Activated CD8-positive, alpha-beta memory T cell treated with anti-CD3 and anti-CD28 coated beads, Interleukin-2, amount 50 U/mL, for 48 hours (primary cell): ENCODE measurements at places on chromosomes 11 and 22.

- DNase-seq = no peak
These were observed 327.5 kb upstream of the TENM4 start for GRCh38 chr11:79768343-79768742.

DNA sequence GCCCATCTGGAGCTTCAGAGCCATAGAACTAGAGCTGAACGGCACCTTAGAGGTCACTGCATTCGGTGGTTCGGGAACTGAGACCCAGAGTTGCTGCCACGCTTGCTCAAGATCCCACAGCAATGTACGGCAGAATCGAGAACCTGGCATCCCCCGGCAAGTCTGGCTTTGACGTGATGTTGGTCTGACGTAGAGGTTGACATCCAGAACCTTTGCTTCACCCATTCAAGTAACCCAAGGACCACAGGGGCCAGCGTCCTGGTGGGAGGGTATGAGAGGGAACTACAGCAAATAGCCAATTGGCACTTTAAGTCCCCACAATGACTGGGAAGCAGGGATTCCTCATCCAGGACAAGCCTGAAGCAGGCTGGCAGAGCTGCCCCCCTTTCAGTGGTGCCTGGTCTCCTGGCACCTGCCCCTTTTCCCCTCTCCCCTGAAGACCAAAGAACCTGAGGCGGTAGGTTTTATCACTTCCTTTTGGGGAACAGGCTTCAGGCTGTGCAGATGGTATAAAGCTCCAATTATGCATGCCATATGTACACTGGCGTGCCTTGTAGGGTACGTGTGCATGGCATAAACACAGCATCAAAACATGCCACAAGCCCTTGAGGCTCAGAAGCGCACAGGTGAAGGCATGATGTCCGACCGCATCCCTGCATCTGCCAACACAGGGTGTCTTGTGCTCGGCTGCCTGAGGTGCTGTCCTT, 15.3 kb upstream of the TEF start:
- no peak for DNase-seq

DNA sequence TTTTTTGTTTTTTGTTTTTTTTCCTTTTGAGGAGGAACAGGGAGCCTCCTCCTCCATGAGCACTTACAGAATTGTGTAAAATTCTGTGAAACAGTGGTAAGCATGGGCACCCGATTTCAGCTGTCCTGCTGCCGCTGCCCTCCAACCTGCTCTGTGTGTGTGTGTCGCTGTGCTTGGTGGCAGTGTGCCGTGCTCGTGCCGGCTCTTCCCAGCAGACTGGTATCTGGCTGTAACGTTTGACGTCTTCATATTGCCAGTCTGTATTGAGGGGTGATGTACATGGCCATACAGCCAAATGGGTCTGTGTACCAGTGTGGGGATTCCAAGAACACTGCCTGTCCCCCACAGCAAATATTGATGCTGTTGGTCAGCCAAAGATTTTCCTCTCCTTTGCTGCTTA, 97.1 kb downstream of the CWC15 start:
- no peak for DNase-seq

- no peak for DNase-seq
These were observed 21.4 kb downstream of the TMPRSS6 start for GRCh38 chr22:37088108-37088605.

DNA sequence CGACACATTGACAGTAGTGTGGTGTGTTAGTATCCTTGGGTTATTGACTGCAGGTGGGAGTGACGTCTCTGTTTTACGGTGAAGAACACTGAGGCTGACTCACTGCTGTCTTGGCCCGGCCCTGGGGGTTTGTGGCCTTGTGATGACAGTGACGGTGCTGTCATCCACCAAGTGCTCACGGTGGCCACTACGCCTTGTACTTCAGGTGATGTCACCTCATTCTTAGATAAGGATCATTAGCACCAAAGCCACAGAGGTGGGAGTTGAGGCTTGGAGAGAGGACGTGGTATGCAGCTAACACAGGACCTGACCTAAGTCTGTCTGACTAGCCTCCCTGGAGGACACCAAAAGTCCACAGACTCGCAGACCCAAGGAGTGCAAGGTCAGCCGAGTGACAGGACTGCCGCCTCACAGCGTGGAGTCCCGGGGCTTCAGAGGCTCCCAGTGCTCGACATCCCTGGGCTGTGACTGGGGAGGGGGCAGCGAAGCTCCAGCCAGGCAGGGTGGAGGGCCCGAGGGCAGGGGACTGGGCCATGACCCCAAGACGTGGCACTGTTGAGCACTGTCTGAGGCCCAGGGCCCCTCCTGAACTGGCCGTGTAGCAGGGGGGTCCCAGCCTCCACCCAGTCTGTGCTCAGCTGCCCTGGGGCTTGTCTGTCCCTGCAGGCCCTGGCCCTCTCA, 56.5 kb downstream of the NAT10 start:
- peak; percentile 80 for DNase-seq

DNA sequence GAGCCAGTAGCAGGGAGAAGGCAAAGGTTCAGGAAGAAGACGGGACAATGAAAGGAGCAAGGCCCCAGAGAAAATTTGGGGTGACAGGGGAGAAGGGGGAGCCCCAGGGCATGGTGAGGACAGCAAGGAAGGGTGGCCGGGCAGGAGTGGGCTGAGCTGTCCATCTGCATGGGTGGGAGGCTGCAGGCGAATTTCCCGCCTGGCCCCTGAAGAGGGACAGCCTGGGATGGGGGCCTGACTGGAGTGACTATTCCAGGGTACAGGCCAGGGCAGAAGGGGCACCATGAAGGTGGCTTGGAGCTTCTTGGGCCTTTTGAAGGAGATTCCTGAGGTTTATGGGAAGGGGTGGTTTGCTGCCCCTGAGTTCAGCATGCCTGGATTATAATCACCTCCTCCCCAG, 56.2 kb downstream of the WNT11 start:
- DNase-seq = no peak

DNA sequence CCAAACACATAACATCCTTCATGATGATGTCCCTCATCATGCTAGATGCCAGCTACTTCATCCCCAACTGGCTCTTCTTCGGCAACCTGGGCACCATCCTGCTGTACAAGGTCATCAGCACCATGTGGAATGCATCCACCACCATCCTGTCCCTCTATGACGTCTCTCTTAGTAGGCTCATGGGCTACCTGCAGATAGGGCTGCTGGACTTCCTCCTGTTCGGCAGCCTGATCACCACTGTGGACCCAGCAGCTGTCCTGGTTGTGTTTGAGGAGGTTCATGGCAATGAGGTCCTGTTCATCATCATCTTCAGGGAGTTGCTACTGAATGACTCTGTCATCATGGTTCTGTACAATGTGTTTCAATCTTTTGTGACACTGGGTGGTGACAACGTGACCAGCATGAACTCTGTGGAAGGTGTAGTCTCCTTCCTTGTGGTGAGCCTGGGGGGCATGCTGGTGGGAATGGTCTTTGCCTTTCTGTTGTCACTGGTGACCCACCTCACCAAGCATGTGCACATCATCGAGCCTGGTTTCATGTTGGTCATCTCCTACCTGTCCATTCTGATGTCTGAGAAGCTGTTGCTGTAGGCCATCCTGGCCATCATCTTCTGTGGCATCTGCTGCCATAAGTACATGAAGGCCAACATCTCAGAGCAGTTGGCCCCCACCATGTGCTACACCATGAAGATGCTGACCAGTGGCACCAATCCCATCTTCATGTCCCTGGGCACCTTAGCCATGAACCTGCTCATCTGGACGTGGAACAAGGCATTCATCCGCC, 120.7 kb upstream of the SERPIND1 start:
- no peak for DNase-seq

- DNase-seq = no peak
These were observed 1086.3 kb downstream of the FAM181B start for GRCh38 chr11:81647374-81647773.

DNA sequence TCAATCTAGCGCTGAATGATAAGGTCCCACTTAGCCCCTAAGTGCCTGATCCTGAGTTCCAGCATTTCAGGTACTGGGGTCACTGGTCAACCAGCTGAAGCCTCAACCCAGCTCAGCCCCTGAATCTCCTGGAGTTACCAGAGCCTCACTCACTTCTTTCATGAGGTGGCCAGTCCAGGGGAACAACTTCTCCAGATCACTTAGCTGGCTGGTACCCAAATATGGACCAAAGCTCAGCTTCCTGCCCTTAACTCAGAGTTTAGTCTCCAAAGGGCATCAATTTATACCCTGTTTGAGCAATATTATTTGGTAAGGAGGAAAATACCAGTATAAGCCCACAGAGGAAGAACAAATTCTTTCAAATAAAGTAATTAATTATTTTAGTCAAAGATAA, 105.6 kb downstream of the SLC1A2 start:
- no peak for DNase-seq

- no peak for DNase-seq
These were observed 463 bp downstream of the TMEM126B start for GRCh38 chr11:85628771-85629341.

DNA sequence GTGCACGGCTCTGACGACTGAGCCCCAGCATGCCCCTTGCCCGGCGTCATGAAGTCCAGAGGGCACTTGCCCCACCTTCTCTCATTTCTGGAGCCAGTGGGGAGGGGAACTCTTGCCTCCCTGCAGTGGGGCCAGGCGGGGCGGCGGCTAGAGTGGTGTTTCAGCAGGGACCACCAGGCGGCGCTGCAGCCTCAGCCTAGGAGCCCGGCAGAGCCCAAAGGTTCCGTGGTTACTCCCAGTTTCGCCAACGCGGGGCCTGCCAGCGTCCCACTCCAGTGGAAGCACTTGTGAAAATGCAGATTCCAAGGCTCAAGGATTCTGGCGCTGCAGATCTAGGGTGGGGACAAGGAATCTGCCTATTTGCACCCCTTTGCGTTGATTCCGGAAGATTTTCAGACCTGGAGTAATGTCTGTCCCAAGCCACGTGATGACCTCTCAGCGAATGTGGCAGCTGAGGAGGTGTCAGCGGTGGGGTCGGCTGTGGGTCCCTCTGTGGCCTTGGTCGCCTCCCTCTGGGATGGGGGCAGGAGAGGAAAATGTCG, 55.7 kb downstream of the CD82 start:
- DNase-seq = peak; percentile 86

DNA sequence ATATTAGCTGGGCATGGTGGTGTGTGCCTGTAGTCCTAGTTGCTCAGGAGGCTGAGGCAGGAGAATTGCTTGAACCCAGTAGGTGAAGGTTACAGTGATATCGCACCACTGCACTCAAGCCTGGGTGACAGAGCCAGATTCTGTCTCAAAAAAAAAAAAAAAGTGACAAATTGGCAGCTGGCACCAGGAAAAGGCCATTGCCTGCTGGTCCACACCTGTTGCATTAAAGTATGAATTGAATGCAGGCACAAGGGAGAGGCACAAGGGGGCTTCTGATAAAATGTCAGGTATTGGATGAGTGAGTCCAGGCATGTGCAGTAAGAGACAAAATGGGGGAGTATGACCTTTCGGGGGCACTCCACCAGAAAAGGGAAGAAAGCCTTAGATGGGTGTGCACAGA, 28.2 kb downstream of the ZNF70 start:
- DNase-seq = no peak

DNA sequence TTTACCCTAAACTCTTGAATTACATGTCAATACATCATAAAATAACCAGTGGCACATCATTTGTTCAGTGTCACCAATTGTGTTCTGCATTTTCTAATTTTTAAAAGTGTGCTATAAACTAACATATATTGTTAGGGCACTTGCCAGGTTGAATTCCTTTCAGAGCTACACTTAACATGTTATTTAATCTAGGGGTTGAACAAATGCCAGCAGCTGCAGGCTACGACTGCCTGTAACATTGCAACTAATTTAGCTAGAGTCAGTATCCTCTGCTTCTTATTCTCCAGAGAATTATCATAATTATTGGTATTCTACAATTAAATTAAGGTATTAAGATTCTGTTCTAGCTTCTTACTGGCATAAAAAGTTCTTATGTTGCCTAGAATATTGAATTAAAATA, 46.4 kb upstream of the ARHGAP42 start:
- no peak for DNase-seq

- DNase-seq = no peak
These were observed 77.3 kb downstream of the YAP1 start for GRCh38 chr11:102187416-102188151.

DNA sequence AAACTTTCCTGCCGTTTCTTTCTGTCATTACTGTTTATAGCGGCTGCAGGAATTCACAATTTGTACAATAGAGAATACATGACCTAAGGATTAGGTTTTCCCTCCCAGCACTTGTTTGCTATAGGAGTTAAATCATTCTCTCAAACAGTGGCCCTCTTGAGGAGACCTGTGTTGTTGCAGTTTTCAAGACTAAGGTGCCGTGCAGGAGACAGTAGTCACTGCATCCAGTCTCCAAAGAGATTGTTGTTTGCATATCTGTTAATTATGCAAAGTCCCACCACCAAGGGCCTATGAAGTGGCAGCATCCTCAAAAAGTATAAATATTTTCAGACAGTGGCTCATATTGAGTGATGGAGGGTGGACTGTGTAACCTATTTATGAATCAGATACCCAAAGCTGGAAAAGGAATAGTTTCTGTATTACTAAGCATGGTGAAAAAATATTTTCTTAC, 2.3 kb downstream of the PRSS23 start:
- DNase-seq = no peak

DNA sequence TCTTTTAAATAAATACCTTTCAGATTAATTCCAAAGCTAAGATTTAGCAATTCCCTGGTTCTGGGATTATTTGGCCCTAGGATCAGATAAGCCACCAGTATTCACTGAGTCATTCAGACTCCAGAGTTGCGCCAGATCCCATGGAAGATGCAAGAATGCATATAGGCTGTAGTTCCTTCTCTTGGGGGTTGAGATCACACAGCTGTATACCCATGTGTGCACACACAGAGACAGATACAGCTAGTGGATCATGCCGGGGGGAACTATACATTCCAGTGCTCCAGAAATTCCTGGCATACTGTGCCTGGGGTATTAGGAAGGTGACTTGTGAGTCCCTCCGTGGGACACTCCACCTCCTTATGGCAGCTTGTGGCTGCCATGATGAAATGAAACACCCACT, 75.4 kb downstream of the ZBTB16 start:
- no peak for DNase-seq

DNA sequence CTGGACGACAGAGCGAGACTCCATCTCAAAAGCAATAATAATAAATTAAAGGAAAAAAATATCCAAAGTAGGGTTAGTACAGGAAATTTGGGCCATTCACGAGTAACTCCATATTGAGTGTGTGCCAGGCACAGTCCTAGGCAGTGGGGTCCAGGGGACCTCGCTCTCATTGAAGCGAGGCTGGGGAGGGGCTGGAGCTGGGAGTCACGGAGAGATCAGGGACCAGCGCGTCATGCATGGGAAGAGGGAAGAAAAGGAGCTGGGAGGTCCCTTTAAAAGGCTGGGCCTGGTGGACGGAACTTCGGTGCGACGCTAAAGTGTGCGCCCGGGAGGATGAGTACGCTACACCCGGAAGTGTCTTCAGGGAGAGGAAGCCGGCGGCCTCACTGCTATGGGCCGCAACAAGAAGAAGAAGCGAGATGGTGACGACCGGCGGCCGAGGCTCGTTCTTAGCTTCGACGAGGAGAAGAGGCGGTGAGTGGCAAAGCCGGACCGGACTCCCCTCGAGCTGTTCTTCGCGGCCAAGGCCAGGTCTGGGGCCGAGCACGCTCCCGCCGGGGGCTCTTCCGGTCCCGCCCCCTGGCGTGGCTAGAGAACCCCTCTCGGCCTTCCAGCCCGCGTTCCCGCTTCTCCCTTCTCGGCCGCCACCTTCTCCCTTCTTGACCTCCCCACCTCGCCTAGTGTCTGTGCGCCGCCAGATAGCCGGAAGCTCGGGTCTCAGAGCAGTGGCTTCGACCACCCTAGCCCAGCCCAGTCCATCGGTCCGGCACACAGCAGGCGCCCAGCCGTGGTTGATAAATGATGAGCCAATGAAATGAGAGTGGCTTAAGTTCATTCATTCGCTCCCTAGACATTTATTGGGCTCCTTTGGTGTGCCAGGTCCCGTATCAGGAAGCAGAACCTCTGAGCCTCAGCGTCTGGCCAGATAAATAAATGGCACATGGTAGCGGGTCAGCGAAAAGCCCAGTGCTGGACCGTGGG, at the start of gene NOL12:
Gene NOL12, plus strand, starts transcription at position 342 of the 981 bp plus-strand sequence. Its CDS starts 50 bp downstream, at position 392.
- peak; percentile 86 for DNase-seq
